ENCODE measurements at places on chromosomes 5 and 9.
A peak's percentile ranks its signal among the peaks of the same experiment; 100 is the strongest.

DNA sequence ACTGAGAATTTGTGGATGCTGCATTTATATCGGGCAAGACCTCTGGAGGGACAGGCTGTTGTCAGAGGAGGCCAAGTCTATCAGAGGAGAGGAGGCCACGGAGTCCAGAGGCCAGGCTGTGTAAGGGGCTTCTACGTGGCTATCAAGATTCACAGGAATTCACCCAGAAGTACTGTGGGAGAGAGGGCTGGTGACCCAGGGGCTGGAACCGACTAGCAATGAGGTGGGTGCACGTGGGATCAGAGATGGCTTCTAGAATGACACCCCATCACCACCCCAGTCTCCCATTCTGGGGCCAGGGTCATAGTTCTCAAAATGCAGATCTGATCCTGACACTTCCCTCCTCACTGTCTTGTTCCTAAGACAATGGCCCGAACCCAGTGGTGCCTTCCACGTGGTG, 61.2 kb upstream of the PHYKPL start:
- no peak for DNase-seq

GRCh38 chr9:127767909-127768331, 10.5 kb downstream of the SH2D3C start:
- peak; percentile 57 for DNase-seq

DNA sequence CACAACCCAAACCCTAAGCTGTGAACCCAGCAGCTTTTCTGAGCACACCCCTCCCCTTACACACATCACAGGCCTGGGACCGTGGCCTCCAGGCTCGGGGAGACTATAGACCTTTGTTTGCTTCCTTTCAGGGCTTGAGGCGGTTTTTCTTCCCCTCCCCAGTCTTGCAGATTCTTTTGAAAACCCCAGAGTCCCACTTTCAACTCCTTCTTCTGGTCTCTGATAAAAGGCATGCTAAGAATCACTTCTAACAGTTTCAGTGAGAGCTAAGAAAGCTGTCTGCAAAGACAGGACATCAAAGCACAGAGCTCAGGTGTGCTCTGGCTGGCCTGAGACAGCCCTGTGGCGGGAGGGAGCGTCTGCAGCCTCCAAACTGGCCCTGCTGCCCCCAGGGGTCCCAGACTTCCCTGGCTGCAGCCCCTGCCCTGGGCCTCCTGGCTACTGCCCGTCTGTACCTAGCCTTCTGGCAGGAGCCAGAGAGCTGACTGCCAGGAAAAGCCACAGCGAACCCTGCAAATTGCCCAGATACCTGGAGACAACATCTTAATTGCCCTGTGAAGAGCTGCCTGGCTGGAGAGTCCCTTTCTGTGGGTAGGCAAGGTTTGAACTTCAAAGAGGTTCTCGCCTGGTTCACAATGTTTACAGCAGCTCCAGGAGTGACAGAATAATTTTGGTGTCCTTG, 138.9 kb downstream of the GADD45G start:
- DNase-seq: peak; percentile 55

- DNase-seq: no peak
These were observed 136.4 kb upstream of the GLRA1 start for GRCh38 chr5:152061095-152061494.

- no peak for DNase-seq
These were observed 82.3 kb downstream of the SLC38A9 start for GRCh38 chr5:55629815-55630214.

Data from SK-N-SH (cell line).